ENCODE measurements at places on chromosomes 7 and 10.

DNA sequence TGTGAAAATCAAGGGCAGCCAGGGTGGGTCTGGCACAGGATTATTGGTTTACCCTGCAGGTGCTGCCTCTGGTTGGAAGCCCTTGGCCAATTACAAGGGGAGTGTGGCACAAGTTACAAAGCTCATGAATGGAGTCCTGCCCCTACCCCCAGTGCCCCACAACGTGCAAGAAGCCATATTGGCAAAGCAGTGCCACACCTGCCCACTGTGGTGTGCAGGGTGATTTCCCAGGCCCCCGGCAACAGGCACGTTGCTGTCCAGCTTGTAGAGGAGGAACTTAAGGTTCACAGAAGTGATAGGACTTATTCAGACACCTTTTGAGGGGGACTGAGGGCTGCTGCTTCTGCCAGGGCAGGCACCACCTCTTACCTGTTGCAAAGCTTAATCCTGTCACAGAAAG, 11.4 kb downstream of the LHPP start:
- no peak for DNase-seq

- no peak for DNase-seq
These were observed 366.2 kb downstream of the WDR11 start for GRCh38 chr10:121217331-121217730.

DNA sequence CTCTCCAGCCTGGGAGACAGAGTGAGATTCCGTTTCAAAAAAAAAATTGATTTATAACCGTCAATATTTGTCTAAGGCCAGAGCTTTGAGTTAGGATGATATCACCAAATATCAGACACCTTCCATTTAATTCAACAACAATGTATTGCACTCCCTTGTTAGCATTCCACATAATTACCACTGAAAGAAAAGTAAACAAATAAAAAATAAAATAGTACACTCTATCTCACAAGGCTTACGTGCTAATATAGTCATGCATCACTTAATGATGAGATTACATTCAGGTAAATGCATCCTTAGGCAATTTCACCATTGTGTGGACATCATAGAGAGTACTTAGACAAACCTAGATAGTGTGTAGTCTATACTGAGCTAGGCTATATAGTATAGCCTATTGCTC, 127.6 kb upstream of the RHOBTB1 start:
- no peak for DNase-seq

DNA sequence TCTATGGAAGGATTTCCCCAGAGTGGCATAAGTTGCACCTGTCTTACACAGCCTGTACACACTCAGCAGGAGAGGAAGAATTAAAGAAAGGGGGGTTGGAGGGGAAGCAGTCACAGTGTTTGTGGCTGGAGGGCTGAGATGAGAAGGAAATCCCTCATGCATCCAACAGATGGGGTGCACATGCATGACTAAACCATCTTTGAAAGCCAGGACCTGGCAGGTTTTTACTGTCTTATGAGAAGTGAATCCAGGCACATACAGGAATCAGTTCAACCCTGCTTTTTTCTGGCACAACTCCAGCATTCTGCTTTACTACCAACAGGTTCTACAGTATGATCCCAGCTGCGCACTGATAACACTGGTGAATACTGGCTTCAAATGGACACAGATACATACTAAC, 107.7 kb downstream of the CACNA2D1 start:
- no peak for DNase-seq

- no peak for DNase-seq
These were observed 97.6 kb downstream of the NRP1 start for GRCh38 chr10:33236916-33237315.

GRCh38 chr10:4830551-4830950, 4.5 kb downstream of the AKR1E2 start:
- DNase-seq = no peak

- DNase-seq = no peak
These were observed 1222.1 kb upstream of the AUTS2 start for GRCh38 chr7:68376131-68376661.

DNA sequence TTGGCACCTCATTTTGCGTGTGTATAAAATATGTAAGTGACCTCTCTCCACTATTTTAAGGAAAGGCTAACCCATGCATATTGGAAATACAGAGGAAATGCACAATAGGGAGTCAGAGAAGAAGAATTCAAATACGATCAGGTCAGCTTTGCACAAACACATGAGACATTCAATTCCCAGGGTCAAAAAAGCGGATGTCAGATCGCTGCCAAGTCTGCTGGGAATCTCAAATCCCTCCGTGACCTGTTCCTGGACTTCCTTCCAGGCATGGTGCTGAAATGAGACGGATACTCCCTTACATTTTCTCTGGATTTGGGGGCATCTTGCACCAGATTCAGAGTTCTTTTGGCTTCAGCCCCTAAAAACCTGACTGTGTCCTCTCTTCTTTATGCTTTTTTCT, 91.9 kb upstream of the PRKCQ start:
- DNase-seq = no peak

- no peak for DNase-seq
These were observed 89.0 kb upstream of the PHYHIPL start for GRCh38 chr10:59087486-59087885.

DNA sequence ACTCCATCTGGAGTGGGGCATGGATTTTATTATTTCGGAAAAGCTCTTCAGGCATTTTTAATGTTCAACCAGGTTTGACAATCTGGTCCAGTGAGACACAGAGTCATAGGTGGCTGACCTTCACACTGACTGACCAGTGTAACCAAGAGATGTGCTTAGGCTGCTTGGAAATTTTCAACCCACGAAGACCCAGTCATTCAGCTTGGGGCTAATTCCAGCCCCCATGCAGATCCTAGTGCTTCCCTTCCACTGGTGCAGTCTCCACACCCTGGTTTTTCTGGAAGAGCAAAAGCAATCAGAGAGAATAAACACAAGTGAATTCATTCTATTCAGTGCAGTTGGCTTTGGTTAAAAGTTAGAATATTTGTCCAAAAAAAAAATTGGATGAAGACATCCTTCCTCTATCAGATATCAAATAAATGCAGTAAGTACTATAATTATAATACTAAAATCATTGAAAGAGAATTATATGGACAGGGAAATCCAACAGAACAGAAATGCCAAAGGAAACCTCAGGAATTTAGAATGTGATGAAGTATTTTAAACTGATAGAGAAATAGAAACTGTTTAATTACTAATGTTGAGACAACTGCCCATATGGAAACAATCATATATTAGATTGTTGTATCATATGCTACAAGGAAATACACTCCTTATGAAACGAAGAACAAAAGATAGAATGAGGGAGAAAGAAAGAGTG, 178.0 kb downstream of the NPSR1 start:
- no peak for DNase-seq

GRCh38 chr7:134031835-134032617, 95.1 kb upstream of the LRGUK start:
- no peak for DNase-seq

DNA sequence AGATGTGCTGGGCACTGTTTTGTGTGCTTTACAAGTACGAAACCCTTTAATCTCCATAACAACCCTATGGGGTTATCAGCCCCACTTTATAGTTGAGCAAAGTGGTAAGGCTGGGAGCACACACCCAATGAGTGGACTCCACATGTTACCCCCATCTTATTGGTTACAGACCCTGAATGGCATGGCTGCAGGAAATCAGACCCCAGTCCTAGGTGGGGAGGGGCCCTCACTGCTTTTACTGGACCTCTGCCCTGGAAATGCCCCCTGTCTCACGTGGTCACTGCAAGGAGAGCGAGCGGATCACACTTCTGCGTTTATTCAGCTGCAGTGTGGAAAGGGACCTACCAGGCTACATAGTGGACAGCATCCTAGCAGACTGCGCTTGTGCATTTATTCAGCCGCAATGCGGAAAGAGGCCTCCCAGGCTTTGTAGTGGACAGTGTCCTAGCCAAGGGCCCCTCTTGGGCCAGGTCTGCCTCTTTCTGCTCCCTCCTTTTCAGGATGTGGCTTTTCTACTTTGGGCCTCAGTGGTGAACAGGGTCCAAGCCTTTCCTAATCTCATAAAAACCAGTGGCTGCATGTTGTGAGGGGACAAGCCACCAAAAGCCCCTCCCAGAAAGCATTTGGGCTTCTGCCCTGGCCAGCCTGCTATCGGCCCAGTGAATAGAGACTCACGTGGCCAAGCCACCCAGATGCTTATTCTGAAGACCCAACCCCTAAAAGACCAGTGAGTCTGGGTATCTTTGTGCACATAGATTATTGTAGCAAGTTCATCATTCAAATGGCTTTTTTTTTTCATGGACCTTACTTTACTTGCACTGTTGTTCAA, 405.7 kb upstream of the RNF32 start:
- no peak for DNase-seq

- no peak for DNase-seq
These were observed 31.8 kb upstream of the IL15RA start for GRCh38 chr10:6009150-6009549.

- no peak for DNase-seq
These were observed 658.0 kb upstream of the NRG3 start for GRCh38 chr10:81216949-81217348.

GRCh38 chr7:5824297-5824610, 42.8 kb upstream of the RNF216 start:
- peak; percentile 72 for DNase-seq

- no peak for DNase-seq
These were observed 96.4 kb upstream of the ZMIZ1 start for GRCh38 chr10:78972160-78972946.

GRCh38 chr10:76488602-76489001, 1057.2 kb downstream of the LRMDA start:
- DNase-seq = no peak

DNA sequence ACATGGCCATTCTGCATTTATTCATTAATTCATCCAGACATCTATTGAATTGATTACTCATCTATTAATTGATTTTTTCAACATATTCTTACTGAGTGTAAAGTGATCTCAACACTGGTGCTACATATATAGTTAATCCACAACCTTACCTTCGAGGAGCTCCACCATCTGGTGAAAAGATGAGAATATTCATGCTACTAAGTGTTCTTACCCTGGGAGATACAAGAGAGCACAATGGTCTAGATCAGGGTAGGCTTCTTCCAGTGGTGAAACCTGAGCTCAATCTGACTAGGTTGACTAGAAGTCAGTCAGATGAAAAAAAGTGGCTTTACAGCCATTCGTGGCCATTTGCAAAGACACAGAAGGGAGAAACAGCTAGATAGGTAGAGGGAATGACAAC, 507.4 kb downstream of the ANKRD7 start:
- no peak for DNase-seq

DNA sequence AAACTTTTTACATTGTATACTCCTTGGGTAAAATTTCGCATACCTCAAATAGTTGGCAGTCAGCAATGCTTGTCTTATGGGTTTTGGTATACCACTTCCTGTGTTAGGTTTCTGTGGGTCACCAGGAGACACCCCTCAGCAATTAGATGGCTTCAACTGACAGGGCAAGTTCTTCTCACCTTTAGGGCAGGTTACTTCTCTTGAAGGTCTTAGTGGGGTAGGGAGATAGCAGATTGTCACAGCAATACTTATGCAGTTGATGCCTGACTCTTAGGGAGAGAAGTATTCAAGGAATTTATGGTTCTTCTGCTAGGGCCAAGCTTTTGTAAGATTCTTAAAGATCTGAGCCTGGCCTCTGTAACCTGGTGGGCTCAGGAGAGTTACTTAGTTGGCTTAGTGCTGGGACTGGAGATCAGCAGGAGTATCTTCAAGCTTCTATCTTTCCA, 42.9 kb downstream of the MKLN1 start:
- DNase-seq = peak; percentile 45

GRCh38 chr7:134907000-134907399, 79.3 kb upstream of the AGBL3 start:
- DNase-seq = no peak

DNA sequence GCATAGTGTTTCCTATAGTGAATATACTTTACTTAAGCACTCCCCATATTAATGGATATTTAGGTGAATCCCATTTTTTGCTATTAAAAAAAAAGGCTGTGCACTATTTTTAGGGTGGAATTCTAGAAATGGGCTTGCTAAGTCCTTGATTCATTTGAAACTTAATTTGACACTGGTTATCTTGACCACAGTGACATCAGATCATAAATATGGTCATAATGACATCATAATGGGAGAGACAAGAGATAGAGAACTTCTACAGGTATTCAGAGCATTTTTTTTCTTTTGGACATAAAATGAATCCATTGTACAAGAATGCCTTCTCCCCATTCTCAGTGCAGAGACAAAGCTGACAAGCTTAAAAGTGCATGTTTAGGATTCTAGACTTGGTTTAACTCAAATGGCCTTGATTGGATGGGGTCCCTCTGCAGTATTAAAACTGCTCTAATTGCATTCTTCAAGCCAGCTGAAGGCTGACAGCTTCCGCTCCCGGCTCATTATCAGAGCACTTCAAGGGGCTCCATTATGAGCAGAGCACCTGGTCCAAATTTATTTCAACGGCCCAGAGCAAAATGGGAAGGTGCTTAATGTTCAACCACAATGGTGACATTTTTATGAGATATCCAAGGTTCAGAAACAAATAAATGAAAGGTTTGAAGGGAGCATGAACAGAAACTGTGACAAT, 104.8 kb downstream of the JAZF1 start:
- no peak for DNase-seq

DNA sequence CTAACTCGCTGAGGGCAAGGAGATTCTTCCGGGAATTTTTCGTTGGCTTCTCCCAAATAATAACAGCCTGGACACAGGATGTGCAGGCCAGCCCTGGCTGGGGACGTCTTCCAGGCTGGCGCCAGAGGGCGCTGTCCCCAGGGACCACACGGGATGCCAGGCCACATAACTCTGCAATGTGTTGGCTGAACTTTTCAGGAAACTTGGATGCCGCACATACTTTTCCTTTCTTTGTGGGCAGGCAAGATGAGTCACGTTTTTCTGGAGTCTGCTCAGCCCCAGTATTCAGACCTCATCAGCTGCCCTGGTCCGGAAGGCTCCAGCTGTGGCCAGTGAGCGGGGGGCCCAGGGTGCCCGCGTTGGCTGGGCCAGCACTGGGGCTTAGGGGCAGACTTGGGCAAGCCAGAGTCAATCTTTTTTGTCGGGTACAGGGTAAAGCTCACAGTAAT, 122.7 kb downstream of the PRKAG2 start:
- DNase-seq = no peak

DNA sequence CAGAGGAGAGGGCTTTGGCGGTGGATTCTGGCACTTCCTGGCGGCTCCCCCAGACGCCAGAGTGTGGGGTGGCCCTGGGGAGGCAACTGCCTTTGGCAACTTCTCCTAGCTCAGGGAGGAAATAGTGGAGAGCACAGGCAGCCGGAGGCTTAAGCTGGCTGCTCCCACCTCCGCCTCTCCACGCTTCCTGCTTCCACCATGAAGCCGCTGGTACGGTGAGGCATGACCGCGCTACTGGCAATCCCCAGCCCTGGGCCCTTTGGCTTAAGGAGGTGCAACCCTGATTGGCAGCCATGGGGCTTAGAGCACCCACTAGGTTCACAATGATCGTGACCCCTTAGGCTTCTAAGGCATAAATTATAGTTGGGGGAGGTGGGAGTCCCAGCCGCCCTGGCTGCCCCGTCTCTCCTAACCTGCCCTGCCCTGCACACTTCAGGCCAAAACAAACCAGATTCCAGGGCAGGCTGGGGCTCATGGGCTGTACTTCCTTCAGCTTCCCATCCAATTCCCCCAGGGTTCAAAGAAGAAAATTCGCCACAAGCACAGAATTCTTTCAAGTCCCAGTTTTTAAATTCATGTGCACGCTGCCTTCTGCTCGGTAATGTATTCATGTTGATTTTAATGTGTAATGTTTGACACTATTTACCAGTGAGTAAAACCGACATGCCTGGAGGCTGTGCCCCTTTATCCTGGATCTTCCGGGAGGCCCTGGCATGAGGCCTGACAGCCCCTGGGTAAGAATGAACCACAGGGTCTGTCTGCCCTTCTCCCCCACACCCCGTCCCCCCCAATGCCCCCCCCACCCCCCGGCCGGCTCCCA, 90.7 kb upstream of the LRRC4 start:
- no peak for DNase-seq

All from activated naive CD4-positive, alpha-beta T cell treated with anti-CD3 and anti-CD28 coated beads, Interleukin-2, amount 10 ng/mL, durations not matched to agents 7 days and 5 days (primary cell).